ENCODE measurements at places on chromosomes 2 and 18.

DNA sequence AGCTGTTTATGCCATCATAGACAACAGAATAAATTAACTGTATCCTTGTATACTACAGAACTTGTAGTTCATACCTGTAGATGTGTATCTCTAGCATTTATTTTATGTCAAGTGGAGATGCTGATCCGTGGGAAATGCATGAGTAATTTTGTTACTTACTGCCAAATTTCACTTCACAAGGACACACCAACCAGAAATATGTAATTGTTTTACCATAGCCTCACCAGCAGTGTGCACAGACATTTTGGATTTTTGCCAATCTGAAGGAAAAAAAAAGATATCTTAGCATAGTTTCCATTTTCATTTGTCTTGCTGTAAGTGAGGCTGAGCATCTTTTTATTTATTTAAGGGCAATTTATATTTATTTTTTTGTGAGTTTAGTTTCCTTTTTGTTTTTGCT lies 265.1 kb upstream of the OSR1 start:
- no peak for DNase-seq

GRCh38 chr18:22385718-22386117 lies 32.0 kb downstream of the CTAGE1 start:
- no peak for DNase-seq

DNA sequence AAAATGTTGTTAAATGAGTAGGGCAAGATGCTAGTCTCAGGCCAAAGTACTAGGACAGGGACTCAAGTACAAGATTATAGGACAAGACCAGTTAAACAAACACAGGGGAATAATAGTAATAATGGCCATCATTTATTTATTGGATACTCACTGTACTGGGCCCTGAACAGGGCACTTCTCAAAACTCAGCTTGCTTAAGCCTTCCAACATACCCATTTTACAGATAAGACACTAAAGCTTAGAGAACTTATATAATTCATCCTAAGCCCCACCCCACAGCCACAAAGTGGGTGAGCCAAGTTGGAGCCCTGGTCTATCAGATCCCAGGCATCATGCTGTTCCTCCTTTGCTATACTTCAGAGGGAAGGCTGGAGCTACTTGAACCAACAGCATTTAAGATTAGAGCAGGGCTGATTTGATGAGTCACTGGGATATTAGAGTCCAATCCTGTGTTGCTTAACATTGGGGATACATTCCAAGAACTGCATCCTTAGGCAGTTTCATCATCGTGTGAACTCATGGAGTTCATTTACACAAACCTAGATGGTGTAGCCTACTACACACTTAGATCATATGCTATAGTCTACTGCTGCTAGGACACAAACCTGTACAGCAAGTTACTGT lies 153.6 kb downstream of the MTCL1 start:
- DNase-seq: no peak

DNA sequence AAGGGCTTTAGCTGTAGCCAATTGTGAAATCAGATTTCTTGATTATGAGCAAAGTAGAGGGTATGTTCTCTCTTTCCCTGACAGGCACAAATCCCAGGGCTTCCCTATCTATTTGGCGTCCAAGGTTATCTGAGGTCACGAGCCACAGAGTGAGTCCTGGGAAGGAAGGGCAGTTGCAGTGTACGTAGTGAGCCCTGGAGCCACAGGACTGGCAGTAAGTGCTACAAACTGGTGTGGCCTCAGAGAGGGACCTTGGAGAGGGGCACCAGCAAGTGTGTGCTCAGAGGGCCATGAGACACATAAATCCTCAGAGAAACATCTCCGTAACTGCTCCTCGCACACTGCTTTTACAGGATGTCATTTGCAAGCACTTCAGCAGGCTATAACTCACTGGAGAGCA lies 115.5 kb upstream of the SH3BP4 start:
- DNase-seq: no peak

DNA sequence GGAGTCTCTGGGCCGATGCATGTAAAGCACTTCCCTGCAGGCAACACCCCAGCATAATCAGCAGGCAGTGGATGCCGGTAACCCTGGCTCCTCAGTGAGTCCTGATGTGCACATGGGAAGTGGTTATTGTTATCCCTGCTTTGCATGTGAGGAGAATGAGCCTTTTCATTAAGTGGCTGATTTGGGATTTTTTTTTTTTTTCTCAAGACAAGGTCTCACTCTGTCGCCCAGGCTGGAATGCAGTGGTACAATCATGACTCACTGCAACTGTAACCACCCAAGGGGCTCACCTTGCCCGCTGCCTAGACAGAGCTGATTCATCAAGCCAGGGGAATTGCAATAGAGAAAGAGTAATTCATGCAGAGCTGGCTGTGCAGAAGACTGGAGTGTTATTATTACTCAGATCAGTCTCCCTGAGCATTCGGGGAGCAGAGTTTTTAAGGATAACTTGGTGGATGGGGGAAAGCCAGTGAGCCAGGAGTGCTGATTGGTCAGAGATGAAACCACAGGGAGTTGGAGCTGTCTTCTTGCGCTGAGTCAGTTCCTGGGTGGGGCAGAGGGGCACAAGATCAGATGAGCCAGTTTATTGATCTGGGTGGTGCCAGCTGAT lies 95.4 kb downstream of the SOCS6 start:
- DNase-seq: no peak

GRCh38 chr2:172082105-172082943 lies 3.0 kb upstream of the DLX1 start:
- no peak for DNase-seq

DNA sequence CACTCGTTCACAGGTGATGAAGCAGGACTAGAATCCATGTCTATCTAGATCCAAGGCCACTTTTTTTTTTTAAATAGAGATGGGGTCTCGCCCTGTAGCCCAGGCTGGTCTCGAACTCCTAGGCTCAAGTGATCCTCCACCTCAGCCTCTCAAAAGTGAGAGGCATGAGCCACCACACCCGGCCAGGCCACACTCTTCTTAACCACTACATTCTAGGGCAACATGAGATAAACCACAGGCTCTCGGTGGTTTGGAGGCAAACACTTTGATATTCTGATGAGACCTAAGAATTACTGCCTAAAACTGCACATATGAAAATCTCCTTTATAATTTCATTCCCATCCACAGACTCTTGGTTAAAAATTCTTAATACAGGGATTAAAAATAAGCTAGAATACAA lies 51.8 kb downstream of the USP34 start:
- DNase-seq: no peak

GRCh38 chr2:226892729-226893128 lies 56.9 kb downstream of the RHBDD1 start:
- DNase-seq: no peak

Data from stimulated activated CD8-positive, alpha-beta memory T cell treated with anti-CD3 and anti-CD28 coated beads, Interleukin-4, amount 100 ng/mL, for 1 hour (primary cell).